Activated CD8-positive, alpha-beta memory T cell treated with anti-CD3 and anti-CD28 coated beads for 4 hours (primary cell): ENCODE measurements at places on chromosomes 1 and 21.

- DNase-seq = no peak
Observed at GRCh38 chr1:185741551-185741950, 7.4 kb downstream of the HMCN1 start.

GRCh38 chr1:225896937-225897549, 8.1 kb upstream of the LEFTY1 start:
- peak; percentile 24 for DNase-seq

GRCh38 chr1:3626025-3626424, 1.2 kb downstream of the TPRG1L start:
- DNase-seq = no peak

DNA sequence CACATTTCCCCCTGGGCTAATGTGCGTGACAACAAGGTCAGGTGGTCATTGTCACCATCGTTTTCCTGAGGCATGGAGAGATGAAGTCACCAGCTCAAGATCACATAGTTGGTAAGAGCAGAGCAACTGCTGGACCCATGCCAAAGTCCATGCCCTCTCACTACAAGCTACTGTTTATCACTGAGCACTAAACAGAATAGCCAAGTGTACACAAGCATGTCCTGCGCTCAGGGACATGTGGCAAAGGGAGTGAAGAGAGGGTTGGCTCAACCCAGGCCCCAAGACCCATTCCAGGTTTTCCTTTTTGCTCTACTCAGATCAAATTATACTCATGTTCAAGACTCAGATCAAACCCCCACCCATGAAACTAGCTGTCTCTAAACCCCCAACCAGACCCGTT, 20.8 kb downstream of the LRRC52 start:
- DNase-seq = no peak

DNA sequence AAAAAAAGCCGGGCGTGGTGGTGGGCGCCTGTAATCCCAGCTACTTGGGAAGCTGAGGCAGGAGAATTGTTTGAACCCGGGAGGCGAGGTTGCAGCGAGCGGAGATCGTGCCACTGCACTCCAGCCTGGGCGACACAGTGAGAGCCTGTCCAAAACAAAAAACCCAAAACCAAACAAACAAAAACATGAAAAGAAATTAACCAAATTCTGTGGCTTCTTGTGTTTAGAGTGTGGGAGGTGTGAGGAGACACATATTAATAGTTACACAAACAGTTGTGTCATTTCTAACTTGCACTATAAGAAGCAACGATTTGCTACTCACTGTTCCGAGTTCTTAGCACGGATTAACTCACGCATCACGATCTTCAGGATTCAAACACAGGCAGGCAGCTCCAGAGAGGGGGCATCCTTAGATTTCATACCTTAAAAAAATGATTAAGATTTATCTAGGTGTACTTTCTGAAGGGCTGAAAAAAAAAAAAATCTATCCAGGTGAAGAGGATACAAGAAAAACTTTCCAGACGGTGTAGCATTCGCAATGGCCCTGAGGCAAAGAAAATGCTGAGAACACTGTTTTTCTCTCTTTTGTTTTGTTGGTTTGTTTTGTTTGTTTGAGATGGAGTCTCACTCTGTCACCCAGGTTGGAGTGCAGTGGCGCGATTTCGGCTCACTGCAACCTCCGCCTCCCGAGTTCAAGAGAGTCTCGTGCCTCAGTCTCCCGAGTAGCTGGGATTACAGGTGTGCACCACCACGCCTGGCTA, 713 bp upstream of the HMGCL start:
- DNase-seq = no peak

DNA sequence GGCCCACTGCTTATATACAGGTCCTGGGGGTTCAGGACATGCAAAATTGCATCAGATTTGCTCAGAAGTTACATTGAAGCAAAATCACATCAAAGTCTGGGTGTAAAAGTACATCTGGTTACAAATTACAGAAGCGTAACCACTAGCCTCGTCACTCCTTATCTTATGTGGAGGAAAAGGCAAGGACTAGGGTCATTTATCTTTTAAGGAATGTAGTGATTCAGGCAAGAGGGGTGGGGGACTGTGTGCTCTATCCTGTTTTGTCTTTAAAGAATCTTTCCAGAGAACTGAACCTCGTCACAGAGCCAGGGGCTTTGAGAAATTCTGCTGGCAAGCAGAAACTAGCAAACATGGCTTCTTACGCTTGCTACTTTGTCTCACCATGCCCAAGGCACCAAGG, 61.1 kb upstream of the RAB4A start:
- DNase-seq = no peak

GRCh38 chr1:36481091-36481490, 1.6 kb downstream of the CSF3R start:
- no peak for DNase-seq

- DNase-seq = no peak
Observed at GRCh38 chr1:121417325-121417923, 232.6 kb downstream of the SRGAP2C start.

GRCh38 chr1:43275826-43276620, 6.2 kb downstream of the TMEM125 start:
- DNase-seq = no peak

GRCh38 chr1:162914601-162915000, 53.6 kb upstream of the CCDC190 start:
- DNase-seq = no peak

GRCh38 chr1:44700573-44700972, 26.1 kb downstream of the ARMH1 start:
- DNase-seq = no peak

DNA sequence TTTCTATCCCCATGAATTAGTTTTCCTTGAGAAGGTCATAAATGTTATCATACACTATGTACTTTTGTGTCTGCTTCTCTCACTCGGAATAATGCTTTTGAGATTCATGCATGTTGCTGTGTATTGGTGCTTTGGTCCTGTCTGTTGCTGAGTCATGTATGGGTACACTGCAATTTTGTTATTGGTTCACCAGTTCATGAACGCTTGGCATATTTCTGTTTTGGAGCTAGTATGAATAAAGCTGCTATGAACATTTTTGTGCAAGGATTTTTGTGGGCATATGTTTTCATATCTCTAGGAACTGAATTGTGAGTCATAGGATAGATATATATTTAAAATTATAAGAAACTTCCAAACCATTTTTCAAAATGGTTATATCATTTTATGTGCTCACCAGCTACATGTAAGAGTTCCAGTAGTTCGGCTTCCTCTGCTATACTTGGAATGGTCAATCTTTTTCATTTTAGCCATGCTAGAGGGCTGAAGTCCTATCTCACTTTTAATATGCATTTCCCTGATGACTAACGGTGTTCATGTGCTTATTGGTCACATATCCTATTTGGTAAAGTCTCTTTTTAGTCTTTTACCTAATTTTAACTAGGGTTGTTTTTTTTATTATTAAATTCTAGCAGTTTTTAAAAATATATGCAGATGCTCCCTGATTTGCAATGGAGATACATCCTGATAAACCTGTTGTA, 38.2 kb downstream of the ETS2 start:
- no peak for DNase-seq

- no peak for DNase-seq
Observed at GRCh38 chr1:150809651-150810050, 1.6 kb upstream of the CTSK start.

DNA sequence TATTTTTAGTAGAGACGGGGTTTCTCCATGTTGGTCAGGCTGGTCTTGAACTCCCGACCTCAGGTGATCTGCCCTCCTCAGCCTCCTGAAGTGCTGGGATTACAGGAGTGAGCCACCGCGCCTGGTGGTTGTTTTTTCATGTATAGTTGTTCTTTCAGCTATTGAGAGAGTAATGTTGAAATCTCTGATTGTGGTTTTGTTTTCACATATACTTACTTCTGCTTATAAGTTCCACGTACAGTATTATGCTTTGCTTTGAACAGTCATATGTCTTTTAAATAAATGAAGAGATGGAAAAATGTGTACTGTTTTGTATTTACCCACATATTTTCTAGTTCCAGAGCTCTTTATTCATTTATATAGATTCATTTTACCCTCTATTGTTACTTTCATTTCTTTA, 44.5 kb downstream of the MARK1 start:
- no peak for DNase-seq

DNA sequence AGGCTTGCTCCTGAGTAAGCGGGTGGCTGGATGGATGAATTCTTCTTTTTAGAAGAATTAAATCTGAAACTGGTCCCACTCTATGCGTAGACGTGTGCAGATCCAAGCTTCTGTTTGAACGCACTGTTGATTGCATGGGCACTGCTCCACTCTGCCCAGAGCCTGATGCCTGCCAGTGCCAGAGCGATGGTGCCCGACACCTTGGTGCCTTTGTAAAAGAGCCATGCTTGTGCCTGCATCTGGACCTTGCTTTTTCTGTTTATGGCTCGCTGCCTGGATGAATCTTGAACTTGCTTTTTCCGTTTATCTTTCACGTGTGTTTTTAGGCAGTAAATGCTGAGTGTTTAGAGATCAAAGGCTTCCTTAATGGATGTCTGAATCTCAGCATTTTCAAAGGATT, 15.0 kb upstream of the PWP2 start:
- DNase-seq = no peak

- no peak for DNase-seq
Observed at GRCh38 chr1:248792342-248792741, 33.4 kb downstream of the SH3BP5L start.

DNA sequence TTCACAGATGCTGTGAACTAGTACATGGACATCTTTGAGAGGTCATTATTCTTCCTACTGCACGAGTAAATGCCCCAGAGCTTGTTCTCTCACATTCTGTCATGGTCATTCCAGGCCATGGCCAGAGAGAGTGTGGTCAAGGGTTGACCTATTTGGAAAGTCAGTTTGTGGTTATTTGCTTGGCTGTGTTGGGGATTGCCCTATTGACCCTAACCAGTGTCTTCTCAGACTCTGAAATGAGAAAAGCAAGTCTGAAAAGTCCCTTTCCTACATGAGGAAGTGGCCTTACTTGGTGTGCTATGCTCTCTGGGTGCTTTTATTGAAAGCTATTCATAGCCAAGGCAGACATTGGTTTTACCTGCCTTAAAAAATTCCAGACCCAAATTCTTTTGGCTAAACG, 26.6 kb downstream of the CLIC6 start:
- DNase-seq = no peak
